ENCODE measurements at places on chromosomes 4 and X.

- no peak for DNase-seq
These were observed 73.9 kb downstream of the QRFPR start for GRCh38 chr4:121306931-121307330.

GRCh38 chr4:167088115-167088514 lies 146.2 kb downstream of the SPOCK3 start:
- DNase-seq: no peak

DNA sequence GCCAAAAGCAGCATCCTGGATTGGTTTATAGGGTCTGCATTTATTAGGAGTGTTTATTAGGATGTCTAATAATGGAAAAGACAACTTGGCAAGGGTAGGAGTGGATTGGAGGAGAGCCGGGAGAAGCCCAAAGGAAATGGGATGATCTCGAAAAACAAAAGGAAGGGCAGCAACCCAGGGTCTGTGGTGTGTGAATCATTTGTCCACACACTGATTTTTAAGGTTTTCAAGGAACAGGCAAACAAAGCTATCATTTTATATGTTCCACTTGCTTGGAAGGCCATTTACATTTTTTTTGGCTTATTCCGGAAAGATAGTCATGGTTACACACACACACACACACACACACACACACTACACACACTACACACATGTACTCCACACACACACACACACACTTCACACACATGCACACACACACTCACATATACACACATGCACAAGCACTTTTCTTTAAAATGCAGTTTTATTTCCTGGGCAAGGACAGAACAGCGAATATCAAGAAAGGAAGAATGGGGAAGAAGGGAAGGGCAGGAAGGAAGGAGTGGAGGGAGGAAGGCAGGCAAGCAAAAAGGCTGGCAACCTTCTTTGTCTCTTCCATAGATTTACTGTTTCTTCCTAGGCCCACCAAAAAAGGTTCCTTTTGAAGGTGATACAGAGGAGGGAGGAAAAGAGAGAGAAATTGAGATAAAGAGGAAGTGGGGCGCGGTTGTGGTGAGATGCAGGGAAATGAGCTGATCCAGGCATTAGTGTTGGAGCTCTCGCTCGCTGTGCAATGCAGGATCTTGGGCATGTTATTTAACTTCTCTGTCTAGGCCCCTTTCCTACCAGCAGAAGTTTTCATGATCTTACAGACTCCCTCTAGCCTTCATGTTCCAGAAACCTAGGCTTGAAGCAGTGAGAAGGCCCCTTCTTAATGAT lies 88.6 kb upstream of the MAML3 start:
- DNase-seq: no peak

DNA sequence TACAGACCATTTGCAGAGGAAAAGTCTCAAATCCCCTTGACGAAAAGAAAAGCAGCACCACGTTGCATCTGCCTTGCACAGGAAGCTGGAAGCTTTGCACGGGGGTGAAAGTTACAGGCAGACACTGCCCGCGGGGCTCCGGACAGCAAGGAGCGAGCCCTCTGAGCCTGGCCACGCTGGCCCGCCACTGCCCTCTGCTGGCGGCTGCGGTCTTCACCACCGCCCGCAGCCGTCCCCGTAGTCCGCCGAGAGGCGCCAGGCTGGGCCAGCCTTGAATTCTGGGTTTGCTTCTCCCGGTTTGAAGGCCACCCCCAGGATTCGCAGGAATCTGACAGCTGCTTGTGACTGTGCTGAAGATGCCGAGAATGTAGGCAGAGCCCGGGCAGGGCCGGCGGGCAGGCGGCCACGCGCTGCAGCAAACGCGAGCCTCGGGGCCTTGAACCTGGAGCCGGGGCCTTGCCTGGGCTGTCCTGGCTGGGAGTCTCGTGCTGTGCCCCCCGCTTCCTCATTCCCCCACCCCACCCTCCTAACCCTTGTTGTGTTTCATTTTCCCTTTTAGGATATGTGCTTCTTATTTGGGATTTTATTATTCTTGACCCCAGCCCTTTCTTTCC lies 49.2 kb downstream of the ENPP6 start:
- DNase-seq: peak; percentile 9

DNA sequence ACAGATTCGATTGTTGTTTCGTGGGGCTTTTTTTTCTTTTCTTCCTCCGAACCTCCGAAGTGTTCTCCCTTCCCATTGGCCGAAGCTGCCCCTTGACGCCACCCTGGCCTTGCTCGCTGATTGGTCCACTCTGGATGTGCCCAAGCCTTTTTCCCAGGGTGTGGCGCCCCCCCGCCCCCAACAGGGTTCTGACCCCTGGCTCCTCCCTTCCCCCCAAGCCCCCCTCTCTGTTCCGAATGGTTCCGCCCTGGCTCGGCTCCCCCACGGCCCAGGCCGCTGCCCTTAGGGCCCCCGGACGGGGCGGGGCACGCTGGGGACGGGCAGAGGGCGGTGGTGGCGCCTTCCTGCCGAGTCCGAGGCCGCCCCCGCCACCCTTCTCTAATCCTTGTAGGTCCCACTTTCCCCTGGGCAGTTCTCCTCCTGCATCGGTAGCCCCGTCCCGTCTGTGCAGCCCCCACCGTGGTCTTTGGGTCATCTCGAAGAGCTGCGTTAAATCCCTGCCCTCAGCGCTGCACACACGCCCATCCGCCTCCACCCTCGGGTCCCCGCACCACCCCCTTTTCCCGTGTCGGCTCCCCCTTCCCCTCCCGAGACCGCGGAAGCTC lies 25.5 kb downstream of the UTP14A start:
- peak; percentile 43 for DNase-seq

- no peak for DNase-seq
These were observed 47.9 kb downstream of the HSD17B13 start for GRCh38 chr4:87274803-87275202.

DNA sequence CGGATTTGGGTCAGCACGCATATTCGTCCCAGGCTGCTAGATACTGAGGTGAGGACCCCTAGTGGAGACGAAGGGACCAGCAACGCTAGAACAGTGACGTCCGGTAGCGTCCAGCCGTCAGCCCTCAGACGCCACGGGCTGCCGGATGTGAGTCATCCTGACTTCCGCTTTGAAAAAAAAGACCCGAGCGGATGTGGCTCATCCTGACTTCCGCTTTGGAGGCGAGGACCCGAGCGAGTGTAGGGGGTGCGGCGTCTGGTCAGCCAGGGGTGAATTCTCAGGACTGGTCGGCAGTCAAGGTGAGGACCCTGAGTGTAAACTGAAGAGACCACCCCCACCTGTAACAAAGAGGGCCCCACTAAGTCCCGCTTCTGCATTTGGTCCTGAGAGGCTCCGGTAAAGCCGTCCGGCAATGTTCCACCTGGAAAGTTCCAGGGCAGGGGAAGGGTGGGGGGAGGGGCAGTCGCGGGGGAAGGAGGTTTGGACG lies at the start of gene MAGEB2:
Gene MAGEB2 (plus strand): TSS at position 207 of the 487 bp plus-strand sequence. CDS start 3,018 bp downstream, outside the sequence.
- DNase-seq: no peak

DNA sequence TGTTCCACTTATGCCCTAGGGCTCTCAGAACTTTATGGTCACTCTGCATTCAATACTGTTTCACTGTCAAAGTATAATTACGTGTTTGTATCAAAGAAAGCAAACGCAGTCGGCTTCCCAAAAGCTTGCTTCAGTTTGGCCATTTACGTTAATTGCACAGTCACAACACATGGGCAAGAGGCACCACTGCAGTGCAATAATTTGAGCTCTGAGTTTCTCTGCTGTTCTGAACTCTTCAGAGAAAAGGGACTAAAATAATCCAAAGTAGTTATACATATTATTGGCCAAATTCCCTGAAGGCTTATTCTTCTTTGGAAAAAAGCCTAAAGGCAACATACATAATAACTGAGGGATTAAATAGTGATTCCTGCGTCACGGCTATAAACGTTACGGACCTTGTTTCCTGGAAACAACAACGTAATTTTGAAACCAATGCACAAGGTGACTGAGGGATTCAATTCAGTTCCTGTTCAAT lies 51.3 kb downstream of the RNF150 start:
- no peak for DNase-seq

DNA sequence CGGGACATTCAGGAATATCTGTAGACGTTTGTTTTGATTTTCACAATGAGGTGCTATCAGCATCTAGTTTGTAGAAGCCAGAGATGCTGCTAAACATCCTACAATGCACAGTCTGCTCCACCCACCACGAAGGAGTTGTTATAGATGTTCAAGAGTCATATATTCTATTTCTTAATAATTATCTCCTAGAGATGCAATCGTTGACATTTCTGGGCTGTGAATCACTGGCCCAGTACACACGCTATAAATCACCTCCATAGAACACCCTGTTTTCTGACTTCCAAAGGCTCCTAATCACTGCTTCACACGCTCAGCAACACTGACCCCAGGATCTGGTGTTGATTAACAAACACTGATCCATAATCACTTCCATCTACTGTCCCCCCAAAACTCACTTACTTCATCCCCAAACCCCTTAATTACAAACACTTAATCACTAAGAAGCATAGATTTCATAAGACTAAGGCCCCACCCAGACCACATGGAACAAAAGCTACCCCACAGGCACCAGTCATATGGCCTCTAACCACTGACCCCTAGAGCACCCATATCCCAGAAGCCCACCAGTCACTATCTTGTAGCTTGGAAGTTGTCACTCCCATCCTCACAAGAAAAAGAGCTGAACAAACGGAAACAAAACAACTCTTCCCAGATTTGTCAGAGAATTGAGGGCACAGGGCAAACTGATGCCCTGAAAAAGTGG lies 31.7 kb upstream of the ZNF41 start:
- DNase-seq: no peak

GRCh38 chr4:36310793-36311192 lies 29.4 kb downstream of the DTHD1 start:
- DNase-seq: no peak

- no peak for DNase-seq
These were observed 295.2 kb upstream of the AGA start for GRCh38 chr4:177737387-177737940.

GRCh38 chr4:37988670-37989069 lies 28.5 kb downstream of the PTTG2 start:
- DNase-seq: no peak

DNA sequence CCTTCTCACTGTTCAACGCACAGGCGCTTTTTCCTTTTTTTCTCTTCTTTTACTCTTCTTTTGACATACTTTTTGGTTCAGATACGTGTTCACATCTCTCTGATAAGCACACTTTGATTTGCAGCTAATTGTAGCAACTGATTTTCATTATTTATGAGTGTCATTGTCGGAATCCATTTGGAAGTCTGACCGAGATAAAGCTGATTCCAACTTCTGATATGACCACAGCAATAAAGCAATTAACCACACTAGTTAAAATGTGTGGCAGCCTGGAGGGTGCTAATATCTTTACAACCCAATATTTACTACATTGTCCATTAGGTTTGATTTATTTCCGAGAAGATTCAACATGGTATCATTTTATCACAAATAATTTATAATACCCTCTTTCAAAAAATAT lies 101.8 kb downstream of the TENM3 start:
- no peak for DNase-seq

GRCh38 chrX:8845060-8845459 lies 43.9 kb upstream of the FAM9A start:
- no peak for DNase-seq

DNA sequence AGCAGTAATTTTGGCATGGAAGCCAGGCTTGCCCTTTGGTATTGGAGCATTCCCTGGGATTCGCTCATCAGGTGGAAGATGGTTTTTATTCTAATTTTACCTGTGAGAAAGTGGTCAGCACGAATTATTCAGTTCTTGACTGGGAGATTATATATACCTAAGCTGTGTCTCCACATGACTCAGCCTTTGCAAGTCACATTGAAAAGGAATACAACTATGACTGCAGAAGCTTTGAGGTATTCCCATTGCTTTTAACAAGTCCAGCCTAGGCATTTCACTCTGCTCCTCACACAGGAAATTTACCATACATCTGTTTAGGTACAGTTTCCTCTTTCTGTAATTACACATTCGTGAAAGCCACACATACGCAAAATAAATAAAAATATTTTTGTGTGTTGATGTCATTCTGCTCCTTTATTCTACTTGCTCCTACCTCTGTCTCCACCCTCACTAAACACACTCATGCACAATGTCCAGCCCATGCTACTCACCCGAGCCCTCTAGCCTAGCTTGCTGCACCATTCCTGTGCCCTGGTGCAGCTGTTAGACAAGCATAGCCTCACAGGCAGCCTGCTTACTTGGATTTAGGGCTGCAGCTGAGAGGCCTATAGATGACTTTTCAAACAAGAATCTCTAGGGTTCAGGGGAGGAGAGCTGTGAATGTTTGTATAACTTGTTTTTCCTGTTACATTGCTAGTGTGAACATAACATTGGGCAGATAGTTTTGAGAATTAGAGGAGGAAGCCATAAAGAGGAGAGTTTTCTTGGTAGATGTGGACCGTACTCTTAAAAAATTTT lies 504.4 kb upstream of the FAT1 start:
- DNase-seq: no peak

GRCh38 chr4:185304541-185304940 lies 91.2 kb downstream of the LRP2BP start:
- no peak for DNase-seq

DNA sequence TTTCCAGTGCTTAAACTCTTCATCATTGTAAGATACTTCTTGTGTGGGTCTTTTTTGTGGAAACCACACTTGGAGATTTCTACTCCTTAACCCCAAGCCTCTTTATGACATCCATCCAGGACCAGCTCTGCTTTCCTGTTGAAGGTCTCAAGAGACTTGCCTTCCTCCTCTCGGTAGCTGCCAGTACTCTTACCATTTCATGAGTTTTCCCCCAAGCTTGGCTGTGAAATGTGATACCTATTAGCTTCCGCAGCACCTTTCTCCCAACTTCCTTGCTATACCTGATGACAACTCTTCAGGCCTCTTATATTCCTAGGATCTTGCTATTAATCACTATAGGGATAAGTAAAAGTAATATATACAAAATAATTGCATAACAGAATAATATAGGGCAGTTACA lies 1.9 kb upstream of the DCK start:
- no peak for DNase-seq

DNA sequence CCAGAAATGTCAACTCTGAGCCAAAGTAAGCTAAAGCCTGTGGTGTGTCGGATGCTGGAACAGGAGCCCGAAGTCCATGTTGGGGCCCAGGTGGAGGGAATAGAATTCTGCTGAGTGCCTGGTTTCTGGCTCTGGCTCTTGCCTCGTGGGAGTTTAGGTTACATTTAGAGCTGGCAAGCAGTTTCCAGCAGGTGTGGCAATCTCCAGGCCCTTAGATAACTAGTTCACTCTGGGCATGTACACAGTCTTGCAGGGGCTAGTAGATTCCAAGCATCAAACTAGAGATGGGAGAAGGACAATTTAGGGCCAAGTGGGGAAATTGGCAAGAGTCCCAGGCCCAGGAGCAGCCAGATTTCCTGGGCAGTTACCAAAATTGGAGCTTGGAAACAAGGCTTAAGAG lies 56.3 kb upstream of the STOX2 start:
- no peak for DNase-seq

- DNase-seq: no peak
These were observed 822.1 kb upstream of the GALNTL6 start for GRCh38 chr4:170990989-170991589.

GRCh38 chrX:14050709-14051108 lies 21.0 kb upstream of the GEMIN8 start:
- no peak for DNase-seq

- no peak for DNase-seq
These were observed 23.8 kb upstream of the HPSE start for GRCh38 chr4:83358410-83358809.

GRCh38 chr4:185318679-185319078 lies 77.0 kb downstream of the LRP2BP start:
- DNase-seq: no peak

GRCh38 chr4:20847124-20847747 lies 147.0 kb downstream of the PACRGL start:
- DNase-seq: no peak
